Stimulated activated naive CD4-positive, alpha-beta T cell treated with Interleukin-2 at 50 U/mL for 16 hours (primary cell): ENCODE measurements at places on chromosomes 2 and 18.

GRCh38 chr18:41371156-41372045, 583.6 kb upstream of the PIK3C3 start:
- no peak for DNase-seq

GRCh38 chr2:217151509-217152206, 291.8 kb upstream of the TNP1 start:
- no peak for DNase-seq

DNA sequence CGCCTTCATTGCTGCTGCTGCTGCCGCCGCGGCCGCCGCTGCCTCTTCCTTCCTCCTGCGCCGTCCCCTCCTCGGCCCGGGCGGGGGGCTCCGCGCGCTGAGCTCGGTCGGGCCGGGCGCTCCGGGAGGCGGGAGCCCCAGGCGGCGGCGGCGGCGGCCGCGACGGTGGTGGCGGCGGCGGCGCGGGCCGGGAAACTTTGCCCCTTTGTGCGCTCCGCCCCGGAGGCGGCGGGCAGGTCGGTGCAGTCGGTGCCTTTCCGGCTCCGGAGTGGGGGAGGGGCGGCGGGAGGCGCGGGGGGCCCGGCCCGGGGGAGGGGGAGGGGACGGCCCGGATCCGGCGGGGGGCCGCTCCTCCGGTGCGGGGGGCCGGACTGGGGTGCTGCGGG, 205 bp downstream of the TET3 start:
- peak; percentile 66 for DNase-seq

GRCh38 chr18:7467708-7468466, 99.2 kb upstream of the PTPRM start:
- DNase-seq: no peak

DNA sequence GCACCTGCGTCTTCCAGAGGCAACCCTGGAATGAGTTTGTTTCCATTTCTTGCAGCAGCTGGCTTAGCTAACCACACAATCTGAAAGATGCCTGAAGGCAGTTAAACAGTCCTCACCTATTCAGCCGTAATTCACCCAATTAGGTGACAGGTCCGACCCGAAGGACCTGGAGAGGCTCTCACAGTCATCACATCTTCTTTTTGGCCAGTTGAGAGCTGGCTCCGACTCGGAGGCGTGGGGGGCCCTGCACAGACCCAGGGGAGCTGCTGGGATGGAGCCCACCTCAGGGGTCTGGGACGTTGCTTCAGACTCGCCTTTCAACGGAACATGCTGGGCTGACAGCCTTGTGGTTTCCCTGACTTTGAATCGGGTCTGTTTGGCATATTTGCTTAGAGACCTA, 187.3 kb downstream of the RTP5 start:
- DNase-seq: no peak

DNA sequence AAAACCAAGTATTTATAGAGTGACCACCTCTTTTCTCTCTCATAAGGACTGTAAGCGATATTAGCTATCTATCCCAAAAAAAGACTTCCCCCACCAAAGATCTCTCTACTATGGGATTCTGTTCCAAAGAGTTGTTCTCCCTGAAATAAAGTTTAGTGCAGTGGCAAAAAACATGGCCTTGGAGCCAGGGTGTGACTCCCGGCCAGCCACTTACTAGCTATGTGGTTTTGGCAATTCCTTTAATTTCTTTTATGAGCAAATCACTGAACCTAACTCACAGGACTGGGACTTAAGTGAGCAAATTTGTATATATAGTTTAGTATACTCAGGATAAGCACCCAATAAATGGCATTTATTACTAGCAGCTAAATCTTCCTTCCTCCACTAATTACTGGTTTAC, 42.6 kb downstream of the SESTD1 start:
- DNase-seq: no peak

- no peak for DNase-seq
Observed at GRCh38 chr18:79945118-79946042, 6.1 kb downstream of the SLC66A2 start.

GRCh38 chr18:10936176-10937053, 213.0 kb downstream of the PIEZO2 start:
- no peak for DNase-seq

DNA sequence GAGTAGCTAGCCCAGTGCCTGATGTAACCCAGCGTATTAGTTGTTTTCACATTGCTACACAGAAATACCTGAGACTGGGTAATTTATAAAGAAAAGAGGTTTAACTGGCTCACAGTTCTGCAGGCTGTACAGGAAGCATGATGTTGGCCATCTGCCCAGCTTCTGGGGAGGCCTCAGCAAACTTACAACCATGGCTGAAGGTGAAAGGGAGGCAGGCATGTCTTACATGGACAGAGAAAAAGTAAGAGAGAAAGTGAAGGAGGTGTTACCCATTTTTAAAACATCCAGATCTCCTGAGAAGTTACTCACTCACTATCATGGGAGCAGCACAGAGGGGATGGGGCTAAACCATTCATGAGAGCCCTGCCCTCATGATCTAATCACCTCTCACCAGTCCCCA, 6.1 kb upstream of the CYRIA start:
- DNase-seq: no peak

- no peak for DNase-seq
Observed at GRCh38 chr2:73414696-73415095, 29.1 kb downstream of the ALMS1 start.

- DNase-seq: no peak
Observed at GRCh38 chr18:8041526-8042111, 474.5 kb downstream of the PTPRM start.

DNA sequence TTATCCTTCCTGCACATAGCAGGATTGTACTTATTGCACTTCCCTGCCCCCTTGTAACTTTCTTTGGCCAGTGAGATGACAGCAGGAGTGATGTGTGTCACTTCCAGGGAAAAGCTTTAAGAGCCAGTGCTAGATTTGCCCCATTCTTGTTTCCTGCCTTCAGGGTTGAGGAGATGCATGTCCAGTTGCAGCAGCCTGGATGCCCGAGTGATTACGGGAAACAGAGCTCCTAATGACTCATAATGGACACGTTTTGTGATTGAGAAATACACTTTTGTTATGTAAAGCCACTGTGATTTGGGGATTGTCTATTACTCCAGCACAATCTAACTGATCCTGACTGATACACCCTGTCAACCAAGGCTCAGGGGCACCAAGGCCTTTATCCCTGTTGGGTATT, 5.0 kb upstream of the TET3 start:
- no peak for DNase-seq

- no peak for DNase-seq
Observed at GRCh38 chr2:27762951-27763906, 8.3 kb upstream of the MRPL33 start.

DNA sequence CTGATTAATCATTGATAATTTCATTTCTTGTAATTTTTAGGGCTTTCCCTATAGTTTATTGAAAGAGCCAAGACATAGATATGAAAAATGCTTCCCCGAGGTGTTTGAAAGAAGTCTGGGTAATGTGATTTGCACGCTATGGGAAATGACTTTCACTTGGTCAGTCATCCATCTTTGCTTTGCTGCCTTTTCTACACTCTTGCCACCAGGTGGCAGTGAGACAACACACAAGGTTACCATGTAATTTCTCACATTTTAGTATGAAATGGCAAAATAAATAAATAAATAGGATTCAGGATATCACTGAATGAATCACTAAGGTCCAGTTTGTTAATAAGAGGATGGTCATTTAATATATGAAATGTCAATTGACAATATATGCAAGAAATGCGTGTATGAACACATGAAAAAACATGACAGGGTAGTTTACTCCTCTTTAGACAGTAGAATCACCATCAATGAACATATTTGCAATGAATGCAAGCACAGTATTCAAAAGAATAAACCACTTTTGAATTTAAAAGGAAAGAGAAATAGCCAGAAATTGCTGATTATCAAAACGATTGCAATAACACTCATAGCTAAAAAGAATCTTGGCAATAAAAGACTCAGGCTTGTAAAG, 52.2 kb upstream of the KCNH7 start:
- no peak for DNase-seq

DNA sequence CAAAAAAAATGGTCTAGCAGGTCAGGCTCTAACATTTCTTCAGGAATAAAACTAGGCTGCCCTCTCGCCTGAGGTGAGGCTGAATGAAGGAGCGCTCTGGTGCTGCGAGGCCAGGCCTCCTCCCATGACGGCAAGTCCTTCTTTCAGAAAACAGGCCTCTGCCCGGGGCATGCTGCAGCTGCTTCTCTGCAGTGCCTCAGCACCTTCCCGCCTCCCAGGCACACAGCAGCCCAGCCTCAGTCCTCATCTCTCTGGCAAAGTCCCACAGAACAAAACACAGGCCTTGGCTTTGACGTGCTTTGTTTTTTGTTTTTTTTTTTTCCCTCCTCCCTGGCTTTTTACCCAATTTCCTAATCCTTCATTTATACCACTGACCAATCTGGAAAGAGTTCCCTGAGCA, 74.8 kb downstream of the BCL11A start:
- DNase-seq: no peak

- no peak for DNase-seq
Observed at GRCh38 chr18:59060551-59060950, 79.1 kb upstream of the SEC11C start.

GRCh38 chr2:207767461-207768167, 2.1 kb downstream of the FZD5 start:
- DNase-seq: no peak

DNA sequence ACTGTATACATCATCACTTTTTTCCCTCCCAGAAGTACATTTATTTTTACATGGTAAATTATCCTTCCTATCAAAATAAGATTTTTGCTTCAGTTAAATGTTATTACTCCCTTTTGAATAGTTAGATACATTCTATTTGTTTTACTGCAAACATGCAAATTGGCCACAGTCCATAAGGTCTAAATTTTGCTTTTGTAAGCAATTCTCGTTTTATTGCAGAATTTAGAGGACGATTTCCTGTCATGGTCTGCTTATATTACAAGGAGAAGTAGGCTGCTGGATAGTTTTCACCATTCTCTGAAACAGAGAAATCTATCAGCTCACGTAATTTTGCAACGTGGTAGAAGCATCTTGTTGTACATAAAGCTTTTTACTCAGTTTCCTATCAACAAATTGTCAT, 1632.5 kb downstream of the LRP1B start:
- no peak for DNase-seq

DNA sequence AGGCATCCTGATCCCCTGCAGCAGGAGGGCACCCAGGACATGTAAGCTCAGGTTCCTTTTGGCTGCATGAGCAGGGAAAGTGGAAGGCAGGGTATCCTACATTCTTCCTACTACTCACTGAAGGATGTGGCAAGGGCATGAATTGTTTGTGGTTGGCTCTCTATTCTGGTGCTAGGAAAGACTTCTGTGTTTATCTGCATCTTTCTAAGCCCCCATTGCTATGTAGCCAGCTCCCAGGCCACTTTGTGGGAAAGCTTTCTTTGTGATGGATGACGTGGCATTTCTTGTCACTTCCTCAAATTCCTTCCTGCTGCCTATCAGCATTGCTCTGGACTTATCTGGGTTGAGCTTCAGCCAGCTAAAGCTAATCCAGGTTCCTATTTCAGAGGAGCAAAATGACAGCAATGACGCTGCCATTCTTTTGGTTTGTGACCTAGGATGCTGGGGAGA, 46.2 kb downstream of the MEIS1 start:
- DNase-seq: no peak

GRCh38 chr2:464562-465309, 176.8 kb upstream of the ALKAL2 start:
- no peak for DNase-seq

DNA sequence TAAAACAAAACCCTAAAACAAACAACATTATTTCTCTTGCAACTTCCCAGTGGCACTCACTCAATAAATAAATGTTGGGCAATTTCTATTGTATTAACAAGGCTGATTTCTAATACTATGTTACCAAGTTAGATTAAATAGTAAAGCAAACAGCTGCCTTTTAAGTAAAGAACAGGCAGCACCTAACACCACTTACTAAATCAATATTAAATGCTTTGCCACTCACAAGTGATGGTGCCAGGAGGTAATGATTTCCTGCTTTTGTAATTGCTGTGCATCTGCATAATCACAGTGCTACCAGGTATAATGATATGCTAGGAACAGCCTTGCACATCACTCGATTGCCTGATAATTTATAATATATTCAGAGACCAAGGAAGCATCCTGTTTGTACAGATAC, 276.5 kb downstream of the NBAS start:
- DNase-seq: no peak

DNA sequence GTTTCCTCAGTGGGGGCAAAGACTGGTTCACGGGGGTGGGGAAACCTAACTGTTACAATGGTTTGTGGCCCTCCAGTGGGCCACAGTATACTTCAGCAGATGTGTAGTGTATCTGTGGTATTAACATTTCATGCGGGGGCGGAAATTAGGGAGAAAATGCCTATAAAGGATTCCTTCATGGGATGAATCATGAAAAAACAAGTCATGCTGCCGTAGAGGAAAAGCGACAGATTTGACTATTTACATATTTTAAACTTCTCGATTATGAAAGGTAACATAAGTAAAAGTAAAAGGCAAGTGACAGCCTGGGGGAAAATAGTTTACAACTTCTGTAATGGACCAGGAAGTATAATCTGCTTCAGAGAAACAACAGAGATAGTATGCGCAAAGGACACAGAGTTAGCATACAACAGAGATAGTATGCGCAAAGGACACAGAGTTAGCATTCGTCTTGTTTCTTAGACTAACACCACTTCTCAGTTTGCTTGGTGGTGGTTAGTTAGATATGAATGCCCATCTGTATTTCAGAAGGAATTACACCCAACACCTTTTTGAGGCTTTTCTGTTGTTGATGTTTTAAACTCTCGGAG, 41.1 kb downstream of the MRPS9 start:
- DNase-seq: no peak

GRCh38 chr2:1770566-1771380, 26.5 kb upstream of the PXDN start:
- DNase-seq: no peak

DNA sequence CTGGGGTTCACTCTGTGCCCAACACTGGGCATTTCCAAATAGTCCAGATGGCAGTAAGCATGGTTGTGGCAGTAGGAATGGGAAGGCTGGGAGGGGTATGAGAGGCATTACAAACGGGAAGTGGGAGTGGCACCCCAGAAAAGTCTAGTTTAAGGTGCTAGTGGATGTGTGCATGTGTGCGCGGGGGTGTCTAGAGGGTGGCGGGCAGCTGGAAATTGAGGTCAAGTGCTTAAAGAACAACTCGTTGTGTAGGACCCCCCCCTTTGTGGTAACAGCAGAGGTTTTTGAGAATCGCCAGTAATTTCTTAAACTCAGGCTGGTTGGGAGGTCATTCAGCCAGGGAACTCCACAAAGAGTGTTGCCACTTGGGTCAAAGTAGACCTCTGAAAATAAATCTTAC, 69.9 kb downstream of the RHBDD1 start:
- no peak for DNase-seq
